ENCODE measurements at places on chromosomes 7 and 10.

GRCh38 chr10:24488631-24489030 is 235.1 kb downstream of the ARHGAP21 start:
- no peak for DNase-seq

GRCh38 chr7:41735206-41735605 is 32.3 kb upstream of the INHBA start:
- DNase-seq, result no peak

- DNase-seq, result no peak
These were observed 43.6 kb downstream of the MDH2 start for GRCh38 chr7:76091506-76091905.

DNA sequence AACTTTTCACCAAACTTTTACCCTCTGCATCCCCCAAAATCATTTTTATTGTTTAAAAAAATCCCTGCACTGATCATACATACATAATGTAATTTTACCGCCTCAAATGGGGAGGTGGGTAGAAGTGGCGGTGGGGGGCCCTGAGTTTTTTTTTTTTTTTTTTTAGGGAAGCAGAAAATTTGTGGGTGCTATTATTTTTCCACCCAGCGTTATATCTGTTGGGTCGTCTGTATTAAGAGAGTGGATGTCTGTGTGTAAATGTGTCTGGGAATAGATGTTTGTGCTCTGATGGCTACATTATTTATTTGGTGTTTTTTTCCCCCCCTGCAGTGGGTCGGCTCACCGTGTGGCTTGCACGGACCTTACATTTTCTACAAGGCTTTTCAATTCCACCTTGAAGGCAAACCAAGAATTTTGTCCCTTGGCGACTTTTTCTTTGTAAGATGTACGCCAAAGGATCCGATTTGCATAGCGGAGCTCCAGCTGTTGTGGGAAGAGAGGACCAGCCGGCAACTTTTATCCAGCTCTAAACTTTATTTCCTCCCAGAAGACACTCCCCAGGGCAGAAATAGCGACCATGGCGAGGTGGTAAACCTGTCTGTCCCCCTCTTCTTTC is 438 bp downstream of the ARID5B start:
- DNase-seq, result peak; percentile 72

DNA sequence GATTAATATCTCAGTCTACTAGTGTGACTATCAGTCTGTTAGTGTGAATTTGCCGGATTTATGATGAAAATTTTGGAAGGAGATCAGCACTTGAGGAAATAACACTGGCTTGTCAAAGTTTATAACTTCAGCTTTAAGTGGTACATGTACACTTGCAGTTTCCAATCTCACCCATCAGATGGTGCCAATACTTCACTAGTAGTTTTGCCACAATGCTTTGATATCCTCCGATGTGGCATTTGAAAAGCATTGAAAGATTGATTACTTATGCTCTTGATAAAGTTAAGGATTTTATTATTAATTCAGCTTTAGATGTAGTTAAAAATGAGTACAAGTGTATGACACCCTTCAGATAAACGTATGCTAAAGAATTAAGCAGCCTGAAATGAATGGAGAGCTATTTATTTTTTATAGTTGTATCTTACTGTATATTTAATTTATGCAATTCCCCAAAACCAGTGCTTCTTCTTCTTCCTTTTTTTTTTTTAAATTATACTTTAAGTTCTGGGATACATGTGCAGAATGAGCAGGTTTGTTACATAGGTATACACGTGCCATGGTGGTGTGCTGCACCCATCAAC is 98.2 kb downstream of the ANLN start:
- DNase-seq, result peak; percentile 63

- DNase-seq, result no peak
These were observed 475.1 kb upstream of the FOXK1 start for GRCh38 chr7:4207011-4207410.

- peak; percentile 30 for DNase-seq
These were observed 26.7 kb upstream of the DNAJB6 start for GRCh38 chr7:157309988-157310668.

- DNase-seq, result no peak
These were observed 784 bp upstream of the SERPINE1 start for GRCh38 chr7:101125989-101126650.

DNA sequence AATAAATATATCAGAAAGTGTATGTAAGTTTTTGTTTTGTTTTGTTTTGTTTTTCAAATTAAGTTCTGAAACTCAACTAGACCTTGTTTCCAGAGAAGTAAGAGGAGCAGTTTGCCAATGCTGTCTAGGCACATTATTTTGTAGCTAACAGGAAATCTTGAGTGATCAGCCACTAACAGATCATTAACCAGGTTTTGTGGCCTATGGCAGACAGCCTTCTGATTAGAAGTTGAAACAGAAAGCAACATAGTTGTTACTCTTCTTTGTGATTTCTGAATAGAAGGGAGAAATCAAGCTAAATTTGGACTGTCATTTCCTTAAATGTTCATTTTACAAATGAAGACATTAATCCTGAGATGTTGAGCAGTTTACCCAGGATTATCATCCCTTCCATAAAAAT is 142.6 kb downstream of the PLXDC2 start:
- no peak for DNase-seq

DNA sequence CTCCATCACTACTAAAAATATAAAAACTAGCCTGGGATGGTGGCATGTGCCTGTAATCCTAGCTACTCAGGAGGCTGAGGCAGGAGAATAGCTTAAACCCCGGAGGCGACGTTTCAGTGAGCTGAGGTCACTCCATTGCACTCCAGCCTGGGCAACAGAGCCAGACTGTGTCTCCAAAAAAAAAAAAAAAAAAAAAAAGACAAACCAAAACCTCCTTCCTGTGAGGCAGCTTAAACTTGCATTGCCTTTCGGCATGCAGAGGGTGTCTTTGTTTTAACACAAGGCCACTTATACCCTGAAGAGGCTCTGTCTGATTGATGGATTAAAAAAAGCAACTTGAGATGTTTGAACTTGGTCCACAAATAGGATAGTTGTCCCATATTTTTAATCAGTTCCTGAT is 128.4 kb upstream of the RSU1 start:
- DNase-seq, result peak; percentile 78

DNA sequence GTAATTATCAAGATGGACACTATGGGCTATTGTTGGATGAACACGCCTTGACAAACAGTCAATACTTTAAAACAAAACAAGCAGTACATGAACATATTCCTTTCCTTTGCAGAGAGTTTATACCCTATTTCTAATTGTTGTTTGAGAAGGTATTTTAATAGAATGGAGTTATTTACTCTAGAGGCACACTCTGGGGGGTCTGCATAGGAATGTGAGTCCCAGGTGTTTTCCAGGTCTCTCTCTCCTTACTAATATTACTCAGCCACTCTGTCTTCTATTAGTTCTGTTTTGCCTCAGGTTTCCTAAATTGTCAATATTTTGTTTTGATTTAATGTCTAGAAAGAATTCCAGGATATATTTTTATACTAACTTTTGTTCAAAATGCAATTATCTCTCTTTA is 1091.4 kb downstream of the CNTNAP2 start:
- no peak for DNase-seq

DNA sequence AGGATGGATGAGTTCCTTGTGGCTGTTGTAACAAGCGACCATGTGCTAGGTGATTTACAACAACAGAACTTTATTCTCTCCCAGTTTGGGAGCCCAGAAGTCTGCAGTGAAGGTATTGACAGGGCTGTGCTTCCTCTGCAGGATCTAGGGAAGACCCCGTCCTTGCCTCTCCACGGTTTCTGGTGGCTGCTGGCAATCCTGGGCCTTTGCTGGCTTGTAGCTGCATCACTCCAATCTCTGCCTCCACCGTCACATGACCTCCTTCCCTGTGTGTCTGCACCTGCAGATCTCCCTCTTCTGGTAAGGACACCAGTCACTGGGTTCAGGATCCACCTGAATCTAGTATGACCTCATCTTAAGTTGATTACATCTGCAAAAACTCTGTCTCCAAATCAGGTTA is 115.6 kb downstream of the GLRX3 start:
- no peak for DNase-seq

- DNase-seq, result peak; percentile 42
These were observed 164.6 kb upstream of the PPP1R3A start for GRCh38 chr7:114083166-114084001.

DNA sequence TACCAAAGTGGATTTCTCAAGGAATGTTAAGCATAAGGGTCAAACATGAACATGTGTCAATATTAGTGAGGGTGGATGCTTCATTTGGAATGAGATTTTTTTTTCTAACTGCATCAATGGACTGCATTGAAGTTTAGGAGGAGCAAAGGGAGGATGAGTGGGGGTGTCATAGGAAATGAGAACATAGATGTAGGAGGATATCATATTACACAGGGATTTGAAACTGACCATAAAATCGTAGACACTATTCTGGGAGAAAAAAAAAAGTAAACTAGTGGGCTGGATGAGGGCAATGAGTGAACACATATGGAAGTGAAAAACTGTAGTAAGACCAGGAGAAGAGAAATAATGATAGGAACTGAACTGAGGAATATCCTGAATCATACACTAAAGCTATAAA is 109.4 kb downstream of the SEMA3A start:
- no peak for DNase-seq

GRCh38 chr7:680411-681127 is 45.9 kb upstream of the DNAAF5 start:
- no peak for DNase-seq

GRCh38 chr7:16803881-16804673 is 722 bp downstream of the AGR2 start:
- DNase-seq, result no peak

DNA sequence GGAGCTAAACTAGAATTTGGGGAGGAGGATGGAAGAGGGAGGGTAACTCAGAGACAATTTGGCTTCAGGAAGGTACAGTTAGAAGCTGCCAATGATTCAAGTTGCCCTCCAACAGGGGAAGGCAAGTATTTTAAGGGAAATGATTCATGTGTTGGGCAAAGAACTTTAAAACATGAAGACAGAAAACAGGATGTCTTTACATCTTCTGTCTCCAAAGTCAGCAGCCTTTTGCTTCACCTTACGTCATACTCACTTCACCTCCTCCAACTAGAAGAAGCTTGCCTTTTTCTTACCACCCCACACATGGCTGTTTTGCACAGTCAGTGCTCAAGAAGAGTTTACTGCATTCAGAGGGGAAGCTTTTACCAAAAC is 36.1 kb downstream of the PPP1R3C start:
- DNase-seq, result no peak

DNA sequence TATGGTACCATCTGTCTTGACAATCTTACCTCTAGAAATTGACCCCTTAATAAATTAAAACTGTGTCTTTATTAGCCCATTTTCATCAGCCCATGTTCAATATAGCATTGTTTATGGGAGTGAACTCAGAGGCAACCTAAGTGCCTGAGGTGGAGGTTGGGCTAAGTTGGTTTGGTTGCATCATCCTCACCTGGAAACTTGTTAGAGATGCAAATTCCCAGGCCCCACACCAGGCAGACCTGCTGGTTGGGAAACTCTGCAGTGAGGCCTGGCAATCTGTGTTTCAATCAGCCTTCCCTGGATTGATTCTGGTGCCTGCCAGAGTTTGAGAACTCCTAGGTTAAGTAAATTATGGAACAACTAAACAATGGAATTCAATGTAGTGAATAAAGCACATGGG is 9.4 kb upstream of the FAM170B start:
- DNase-seq, result no peak

DNA sequence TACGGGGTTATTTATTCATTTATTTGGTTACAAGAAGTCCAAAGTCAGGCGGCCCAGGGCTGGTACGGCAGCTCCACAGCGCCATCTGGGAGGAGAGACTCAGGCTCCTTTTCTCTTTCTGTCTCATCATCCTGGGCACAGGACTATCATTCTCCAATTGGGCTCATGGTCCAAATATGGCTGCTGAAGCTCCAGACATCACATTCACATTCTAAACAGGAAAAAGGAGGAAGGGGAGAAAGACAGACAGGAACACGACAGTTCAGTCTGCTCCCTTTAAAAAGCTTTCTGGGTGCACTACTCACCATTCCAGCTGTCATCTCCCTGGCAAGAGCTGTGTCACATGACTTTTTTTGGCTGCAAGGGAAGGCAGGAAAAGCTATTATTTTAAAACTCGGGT is 74.4 kb upstream of the PDZD8 start:
- DNase-seq, result no peak

DNA sequence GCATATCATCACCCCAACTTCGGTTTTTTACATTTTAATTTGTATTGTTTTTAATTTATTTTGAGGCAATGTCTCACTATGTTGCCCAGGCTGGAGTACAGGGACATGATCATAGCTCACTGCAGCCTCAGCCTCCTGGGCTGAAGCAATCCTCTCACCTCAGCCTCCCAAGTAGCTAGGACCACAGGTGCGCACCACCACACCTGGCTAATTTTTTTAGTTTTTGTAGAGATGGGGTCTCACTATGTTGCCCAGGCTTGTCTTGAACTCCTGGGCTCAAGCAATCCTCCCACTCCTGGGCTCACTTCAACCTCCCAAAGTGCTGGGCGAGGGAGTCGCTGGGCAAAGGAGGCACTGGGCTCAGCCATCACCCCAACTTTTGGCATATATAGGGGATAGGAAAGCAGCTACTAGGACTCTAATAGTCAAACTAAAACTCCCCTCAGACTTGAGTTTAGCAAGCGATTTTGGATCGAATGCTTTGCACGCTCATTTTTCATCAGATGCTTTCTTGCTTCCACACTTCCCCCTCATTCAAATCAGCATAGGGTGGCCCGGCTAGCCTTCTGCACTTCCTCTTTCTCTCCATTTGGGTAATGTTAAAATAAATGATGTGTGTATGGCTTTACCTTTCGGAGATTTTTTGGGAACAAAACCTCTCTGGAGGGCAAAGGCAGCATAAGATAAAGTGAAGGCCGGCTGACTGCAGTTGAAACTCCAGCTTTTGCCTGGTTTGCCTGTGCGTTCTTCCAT is 20.8 kb upstream of the NMT2 start:
- DNase-seq, result no peak

DNA sequence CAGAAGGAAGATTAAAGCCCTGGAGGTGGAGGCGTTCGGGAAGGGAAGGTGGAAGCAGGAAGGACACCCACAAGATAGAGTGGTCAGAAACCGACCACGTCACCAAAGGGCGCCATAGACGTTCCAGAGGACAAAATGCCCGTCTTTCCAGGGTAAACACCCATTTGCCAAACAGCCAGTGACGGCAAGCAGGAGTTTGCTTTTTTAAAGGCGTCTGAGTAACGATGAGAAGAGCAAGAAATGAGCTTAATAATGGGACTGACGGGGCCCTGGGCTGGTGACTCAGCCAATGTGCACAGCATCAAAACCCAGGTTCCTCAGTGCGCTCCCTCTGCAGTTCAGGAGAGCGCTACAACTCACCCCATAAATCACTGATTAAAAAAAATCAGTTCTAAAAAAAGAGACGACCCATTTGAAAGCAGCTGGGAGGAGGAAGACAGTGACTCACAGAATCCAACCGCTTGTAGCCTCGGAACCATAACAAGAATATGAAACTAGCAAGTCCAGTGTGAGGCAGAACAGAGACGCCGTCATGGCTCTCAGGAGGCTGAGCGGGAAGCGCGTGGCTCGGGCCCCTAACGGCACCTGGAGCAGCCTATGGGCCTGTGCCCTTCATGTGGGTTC is 5.9 kb downstream of the DIP2C start:
- DNase-seq, result no peak

DNA sequence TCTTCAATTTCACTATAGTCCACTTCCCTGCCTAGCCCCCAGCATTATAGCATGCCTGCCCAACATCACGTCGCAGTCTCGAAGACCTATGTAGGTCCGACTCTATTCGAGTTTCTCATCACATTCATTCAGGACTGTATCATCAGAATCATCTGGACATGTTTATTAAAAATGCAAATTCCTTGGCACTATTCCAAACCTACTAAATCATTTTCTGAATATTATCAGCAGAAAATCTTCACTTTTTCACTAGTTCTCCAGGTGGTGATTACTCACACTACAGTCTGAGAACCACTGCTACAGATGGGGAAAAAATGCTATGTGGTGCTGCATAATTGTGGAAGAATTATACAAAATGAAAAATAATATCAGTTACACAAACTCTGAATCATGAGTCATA is 29.3 kb upstream of the ETV1 start:
- DNase-seq, result no peak

Measured in skin of body (tissue), 3 donors.